Left lung (tissue), 14 donors: ENCODE measurements at places on chromosomes 11 and 22.

DNA sequence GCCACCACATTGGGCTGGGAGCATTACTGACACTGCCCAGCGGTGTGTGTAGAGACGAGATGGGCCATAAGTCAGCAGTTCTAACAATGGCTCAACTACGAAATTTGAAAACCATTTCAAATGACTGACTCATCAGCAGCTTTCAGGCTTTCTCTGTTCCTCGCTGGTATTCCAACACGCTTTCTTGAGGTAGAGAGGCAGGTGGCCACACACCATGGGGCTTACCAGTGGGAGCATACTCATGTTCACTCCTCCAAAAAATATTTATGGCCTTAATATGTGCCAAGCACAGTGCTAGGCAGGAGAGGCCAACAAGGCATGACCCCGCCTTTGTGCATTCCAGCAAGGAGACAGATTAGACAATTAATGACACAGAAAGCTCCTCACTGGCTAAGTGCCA lies 20.3 kb downstream of the ARFGAP2 start:
- no peak for DNase-seq

DNA sequence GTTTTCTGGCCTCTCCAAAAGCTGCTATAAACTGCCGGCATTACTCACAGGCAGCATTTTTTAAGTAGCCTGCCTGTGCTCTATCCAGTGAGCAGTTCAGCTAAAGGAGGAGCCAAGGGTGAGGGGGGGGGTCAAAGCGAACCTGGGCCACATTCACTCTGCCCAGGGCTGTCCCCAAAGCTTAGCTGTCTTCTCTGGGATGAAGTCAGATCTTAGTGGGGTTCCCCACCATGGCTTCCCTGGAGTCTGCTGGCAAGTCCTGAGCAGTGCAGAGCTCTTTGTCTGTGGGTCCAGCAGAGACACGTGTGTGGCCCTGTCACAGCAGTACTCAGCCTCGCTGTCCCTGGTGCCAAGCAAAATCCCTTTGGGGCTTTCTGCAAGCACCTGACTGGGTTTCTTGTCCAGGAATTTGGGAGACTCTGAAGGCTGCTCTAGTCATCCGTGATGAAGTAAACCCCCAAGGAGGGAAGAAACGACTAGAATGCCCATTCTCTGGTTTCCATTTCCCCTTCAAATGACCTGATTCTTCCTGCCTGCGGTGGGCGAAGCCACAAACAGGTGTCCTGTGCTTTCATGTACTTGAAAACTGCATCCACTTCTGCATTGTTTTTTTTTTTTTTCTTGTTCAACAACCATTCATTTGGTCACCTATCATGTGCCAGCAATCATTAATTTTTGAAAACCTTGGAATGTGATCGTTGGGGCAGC lies 2.6 kb downstream of the KCNJ5 start:
- DNase-seq: no peak

- no peak for DNase-seq
These were observed 196.3 kb upstream of the CADM1 start for GRCh38 chr11:115700496-115700895.

GRCh38 chr22:16973591-16974297 lies 34.3 kb downstream of the GAB4 start:
- DNase-seq: no peak

DNA sequence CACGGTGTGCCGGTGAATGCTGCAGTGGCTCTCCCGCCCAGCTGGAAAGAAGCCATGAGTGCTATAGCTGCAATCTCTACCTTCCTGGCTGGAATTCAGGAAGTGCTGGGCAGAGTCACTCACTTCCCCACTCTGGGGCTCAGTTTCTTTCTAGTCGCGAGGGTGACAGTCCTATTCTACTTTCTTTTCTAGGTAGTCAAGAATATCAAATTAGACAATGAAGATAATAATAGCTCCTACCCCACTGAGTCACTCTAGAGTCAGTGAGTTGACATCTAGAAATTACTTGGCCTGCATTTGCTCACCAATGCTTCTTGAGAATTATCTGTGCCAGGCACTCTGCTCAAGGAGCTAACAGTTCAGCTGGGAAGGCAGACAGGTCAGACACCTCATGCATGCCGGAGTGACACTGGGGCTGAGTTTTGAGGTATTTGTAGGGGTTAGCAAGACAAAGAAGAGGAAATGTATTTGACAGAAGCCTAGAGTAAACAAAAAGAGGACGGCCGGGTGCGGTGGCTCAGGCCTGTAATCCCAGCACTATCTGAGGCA lies 3.2 kb downstream of the CENPM start:
- DNase-seq: no peak

DNA sequence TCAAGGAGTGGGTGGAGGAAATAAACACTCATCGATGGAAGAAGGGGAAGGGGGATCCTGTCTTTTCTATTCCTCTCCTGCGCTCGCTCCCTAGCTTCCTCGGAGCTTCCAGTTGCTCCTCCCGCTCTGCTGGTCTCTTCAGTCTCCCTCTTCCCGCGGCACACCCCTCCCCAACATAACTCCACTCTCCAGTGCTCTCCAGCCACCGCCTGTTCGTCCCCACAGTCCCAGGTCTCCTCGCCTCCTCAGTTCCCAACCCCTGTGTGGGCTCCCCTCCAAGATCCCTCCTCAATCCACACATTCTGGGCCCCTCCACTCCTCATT lies 438 bp downstream of the ZW10 start:
- peak; percentile 52 for DNase-seq

- DNase-seq: no peak
These were observed 6.5 kb upstream of the MFNG start for GRCh38 chr22:37492428-37493344.

GRCh38 chr22:46348099-46348695 lies 12.7 kb downstream of the TRMU start:
- no peak for DNase-seq

DNA sequence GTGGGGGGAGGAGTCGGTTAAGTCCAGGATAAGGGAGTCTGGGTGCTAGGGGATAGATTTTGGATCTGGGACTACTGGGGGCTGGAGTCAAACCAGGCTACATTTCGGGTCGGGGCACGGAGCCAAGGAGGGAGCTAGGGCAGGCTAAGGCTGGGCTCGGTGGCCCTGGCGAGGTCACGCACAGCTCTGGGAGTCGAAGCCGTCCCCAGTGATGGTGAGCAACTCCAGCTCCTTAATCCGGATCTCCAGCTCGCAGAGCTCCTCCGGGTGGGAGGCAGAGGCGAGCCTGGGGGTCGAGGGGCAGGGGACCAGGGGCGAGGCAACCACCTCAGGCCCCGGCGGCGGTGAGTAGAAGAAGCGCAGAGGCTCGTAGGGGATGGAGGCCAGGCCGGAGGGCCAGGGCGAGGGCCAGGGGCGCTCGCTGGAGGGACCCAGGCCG lies 544 bp downstream of the C11orf91 start:
- no peak for DNase-seq

GRCh38 chr11:93646399-93646798 lies 15.1 kb upstream of the CEP295 start:
- DNase-seq: no peak

DNA sequence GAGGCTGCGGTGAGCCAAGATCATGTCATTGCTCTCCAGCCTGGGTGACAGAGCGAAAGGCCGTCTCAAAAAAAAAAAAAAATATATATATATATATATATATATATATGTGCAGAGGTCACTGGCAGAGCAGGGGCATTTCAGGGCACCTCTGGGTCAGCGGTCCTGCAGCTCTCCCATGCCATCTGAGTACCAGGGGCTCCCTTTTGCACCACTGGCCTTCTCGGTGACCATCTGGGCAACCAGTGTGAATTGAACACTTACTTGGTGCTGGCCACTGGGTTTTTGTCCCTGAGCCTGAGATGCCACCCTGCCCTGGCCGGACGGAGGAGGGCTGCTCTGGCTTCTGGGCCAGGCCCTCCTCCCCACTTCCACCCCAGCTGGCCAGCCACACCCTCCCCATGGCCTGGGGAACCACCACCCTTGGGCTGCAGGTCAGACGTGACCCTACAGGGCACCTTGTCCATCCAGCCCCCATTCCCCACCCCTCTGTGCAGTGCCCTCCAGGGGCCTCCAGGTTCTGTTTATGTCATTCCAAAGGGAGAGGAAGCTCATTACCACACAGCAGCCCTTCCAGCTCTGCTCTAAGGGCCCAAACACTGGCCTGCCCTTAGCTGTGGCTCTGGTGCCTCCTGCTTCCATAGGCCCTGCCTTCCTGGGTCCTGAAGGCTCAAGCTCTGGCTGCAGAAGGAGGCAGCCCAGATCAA lies 10.3 kb downstream of the MAPK8IP1 start:
- DNase-seq: no peak

DNA sequence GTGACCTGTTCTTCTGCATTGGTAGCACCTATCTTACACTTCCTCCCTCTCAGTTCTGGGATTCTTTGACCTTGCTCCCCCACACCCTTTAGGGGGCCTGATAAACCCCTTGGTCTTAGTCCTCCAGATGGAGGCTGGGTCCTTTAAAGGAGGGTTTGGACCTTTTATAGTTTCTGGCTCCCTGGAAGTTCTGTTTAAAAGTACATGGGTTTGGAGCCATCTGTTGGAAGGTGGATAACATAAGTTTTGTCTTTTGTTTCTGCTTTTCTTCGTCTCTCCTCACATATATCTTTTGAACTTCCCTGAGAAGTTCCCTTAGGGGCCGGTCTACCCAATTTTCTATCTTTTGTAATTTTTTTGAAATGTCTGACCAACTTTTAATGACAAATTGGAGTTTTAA lies 17.9 kb upstream of the HYLS1 start:
- DNase-seq: no peak

DNA sequence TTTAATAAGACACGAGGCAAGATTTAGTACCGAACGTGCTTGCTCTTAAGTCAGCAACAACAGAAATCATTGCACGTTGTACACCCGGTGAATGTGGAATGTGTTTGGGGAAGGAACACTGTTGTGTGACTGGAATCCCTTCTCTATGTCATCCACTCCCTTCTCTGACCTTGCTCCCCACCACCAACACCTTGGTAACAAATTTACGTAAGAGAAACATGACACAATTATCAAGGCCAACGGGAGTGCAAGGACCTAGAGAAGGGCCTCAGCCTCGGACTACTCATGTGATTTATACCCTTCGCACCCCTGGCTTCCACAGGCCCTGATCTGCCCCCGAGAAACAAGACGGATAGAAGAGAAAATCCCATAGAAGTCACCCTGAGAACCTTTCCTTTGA lies 236.2 kb downstream of the LARGE1 start:
- no peak for DNase-seq

DNA sequence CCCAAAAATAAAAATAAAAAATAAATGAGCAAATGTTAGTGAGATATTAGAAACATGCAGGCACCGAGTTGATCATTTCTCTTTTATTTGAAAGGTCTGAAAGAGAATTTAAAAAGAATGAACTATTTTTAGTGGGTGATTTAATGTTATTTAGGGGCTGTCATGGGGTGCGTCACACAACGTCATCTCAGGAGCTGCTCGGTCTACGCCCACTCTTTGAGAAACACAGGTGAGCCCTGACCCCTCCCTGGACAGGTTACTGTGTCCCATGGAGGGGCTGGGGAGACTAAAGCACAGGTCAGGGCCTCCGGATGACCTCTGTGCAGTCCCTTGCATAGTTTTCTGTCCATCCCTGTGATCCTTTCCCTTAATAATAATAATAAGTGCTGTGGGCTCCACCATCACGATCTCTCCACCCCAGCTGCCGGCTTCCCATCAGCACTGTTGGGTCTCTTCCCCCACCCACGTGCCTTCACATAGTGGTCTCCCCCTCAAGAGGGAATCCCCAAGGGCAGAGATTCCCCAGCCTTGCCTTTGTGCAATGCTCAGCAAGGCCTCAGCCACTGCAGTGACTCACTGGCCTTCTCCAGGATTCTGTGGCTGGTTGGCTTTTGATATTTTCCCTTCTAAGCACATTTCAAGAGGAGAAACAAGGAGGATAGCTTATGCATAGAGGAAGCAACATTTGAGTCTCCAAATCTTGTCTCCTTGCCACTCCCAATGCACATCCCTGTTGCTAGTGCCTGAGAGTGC lies 159.9 kb downstream of the TTC17 start:
- no peak for DNase-seq

GRCh38 chr11:40787224-40787623 lies 672.2 kb downstream of the LRRC4C start:
- no peak for DNase-seq

DNA sequence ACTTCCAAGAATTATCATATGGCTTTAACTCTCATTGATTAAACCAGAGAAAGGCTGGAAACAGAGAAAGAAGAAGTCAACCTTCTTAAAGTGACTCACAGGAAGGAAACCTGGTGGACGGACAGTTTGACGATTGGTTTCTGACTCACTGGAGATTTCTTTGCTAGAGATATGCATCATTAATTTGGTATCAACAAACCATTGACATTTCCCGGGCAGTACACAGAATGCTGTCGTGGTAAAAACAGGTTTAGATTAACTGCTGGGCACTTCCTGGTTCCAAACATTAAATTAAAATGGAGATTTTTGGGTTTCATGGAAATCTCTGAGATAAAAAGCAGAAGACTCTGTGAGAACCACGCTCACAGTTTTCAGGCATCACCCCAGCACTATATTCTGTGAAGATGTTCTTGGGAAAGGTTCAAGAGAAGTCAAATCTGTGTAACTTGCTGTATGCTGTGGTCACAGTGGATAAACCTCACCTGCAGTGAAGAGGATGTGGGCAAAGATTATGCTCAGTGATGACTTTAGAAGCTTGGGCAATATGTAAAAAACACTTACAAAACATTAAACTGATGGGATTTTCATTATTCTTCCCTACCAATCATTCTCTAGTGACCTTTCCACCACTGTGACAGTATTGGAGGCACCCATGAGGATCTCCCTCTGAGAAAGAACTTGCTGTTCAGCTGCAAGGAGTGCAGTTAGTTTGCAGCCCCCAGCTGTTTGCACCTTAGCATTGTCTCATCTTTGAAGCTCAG lies 61.1 kb upstream of the CD44 start:
- DNase-seq: no peak

- DNase-seq: no peak
These were observed 54.4 kb upstream of the RBFOX2 start for GRCh38 chr22:36083056-36083455.

- DNase-seq: no peak
These were observed 18.0 kb downstream of the ST13 start for GRCh38 chr22:40838486-40838885.

DNA sequence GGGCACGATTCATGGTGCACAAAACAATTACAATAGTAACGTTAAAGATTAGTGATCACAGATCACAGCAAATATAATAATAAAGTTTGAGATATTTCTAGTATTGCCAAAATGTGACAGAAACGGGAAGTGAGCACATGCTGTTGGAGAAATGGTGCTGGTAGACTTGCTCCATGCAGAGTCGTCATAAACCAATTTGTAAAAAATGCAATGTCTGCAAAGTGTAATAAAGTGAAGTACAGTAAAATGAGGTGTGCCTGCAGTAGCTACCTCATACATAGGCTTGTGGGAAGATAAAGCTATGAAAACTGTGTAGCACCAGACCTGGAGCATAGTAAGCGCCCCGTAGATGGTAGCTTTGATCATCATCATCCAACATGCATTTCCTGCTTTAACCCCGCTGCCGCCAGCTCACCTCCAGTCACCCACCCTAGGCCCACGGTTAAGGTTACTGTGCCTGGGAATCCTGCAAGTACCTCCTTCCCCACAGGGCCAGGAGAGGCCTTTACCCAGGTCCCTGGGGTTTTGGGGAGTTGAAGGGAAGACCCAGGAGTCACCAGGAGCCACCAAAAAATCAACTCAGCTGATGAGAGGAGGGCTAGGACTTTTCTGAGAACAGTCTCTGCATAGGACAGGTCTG lies 59.2 kb downstream of the MYO7A start:
- no peak for DNase-seq

- DNase-seq: peak; percentile 63
These were observed 63.7 kb downstream of the CYTH4 start for GRCh38 chr22:37345863-37346504.
